ENCODE measurements at places on chromosomes 13 and 19. TPM values are rescaled to one million over a fixed set of nuclear protein-coding genes. Genes with fewer than 3 reads are reported as not detected.

- DNase-seq, result no peak
- H3K27ac ChIP-seq, result no peak overlapping the region
- H3K4me1 ChIP-seq, result peaks cover 14% of the 10 kb centered on the region
- no peak overlapping the region for H3K4me3 ChIP-seq
Observed at GRCh38 chr19:55454787-55455243, 6.6 kb downstream of the ISOC2 start.

- no peak for DNase-seq
- H3K36me3 ChIP-seq, result no peaks in the 10 kb centered on the region
- no peak within 1 kb of the TSS for H3K27ac ChIP-seq
- no peak within 1 kb of the TSS for H3K4me3 ChIP-seq
- no peaks in the 10 kb centered on the region for H3K4me1 ChIP-seq
Observed at GRCh38 chr19:35666251-35666913, at the start of gene UPK1A. UPK1A (plus strand) TSS chr19:35666517; CDS start chr19:35666813, 296 bp downstream.

Gene ZSCAN4
- polyA plus RNA-seq, result not detected

- no peak within 1 kb of the TSS for H3K27ac ChIP-seq
- peaks cover 1% of the 10 kb centered on the region for H3K4me1 ChIP-seq
- no peaks in the 10 kb centered on the region for H3K27me3 ChIP-seq
- H3K4me3 ChIP-seq, result no peak within 1 kb of the TSS
- no peak for DNase-seq
Observed at GRCh38 chr19:45245334-45245787, at the start of gene EXOC3L2. EXOC3L2 (minus strand) TSS chr19:45245407; CDS start chr19:45239045, 6,362 bp downstream.

- H3K4me1 ChIP-seq, result peaks cover 38% of the 10 kb centered on the region
- H3K36me3 ChIP-seq, result no peaks in the 10 kb centered on the region
- H3K4me3 ChIP-seq, result peak overlapping the region; percentile 45
- H3K27ac ChIP-seq, result peak overlapping the region; percentile 96
- no peak for DNase-seq
- no peaks in the 10 kb centered on the region for H3K27me3 ChIP-seq
Observed at GRCh38 chr19:18292462-18292809, 11.0 kb upstream of the JUND start.

DNA sequence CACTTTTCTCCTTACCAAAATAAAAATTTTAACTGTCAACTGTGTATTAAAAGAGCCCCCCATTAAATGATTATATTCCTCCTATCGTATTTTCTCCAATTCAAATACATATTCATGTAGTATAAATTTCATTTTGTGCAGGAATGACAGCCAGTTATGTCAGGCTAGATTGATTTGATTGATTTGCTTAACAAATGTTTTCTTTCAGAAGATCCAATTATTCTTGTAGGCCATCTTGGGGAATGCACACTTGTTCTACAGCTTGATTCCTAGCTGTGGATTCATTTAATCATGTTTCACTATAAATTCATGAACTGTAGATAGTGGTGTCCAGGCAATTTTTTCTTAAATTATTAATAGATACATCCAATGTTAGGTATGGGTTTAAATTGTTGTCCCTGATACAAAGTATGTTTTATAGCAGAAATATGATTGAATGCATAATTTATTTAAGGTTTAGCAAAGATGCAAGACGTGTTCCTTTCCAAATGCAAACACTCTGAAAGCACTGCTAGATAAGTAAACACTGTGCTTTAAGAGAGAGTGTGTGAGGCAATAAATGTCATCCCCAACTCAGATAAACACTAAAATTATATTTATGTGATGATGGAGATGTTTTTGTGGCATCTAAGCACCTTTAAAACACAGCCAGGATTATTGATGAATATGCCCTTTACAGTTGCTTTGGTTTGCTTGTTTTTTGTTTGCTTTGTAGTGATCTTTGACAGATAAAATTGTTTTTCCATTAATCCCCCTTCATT, 531.1 kb downstream of the DCT start:
- no peak for DNase-seq
- no peak overlapping the region for H3K27ac ChIP-seq
- H3K36me3 ChIP-seq, result no peaks in the 10 kb centered on the region
- peaks cover 9% of the 10 kb centered on the region for H3K4me1 ChIP-seq
- H3K27me3 ChIP-seq, result no peaks in the 10 kb centered on the region
- H3K4me3 ChIP-seq, result no peak overlapping the region

DNA sequence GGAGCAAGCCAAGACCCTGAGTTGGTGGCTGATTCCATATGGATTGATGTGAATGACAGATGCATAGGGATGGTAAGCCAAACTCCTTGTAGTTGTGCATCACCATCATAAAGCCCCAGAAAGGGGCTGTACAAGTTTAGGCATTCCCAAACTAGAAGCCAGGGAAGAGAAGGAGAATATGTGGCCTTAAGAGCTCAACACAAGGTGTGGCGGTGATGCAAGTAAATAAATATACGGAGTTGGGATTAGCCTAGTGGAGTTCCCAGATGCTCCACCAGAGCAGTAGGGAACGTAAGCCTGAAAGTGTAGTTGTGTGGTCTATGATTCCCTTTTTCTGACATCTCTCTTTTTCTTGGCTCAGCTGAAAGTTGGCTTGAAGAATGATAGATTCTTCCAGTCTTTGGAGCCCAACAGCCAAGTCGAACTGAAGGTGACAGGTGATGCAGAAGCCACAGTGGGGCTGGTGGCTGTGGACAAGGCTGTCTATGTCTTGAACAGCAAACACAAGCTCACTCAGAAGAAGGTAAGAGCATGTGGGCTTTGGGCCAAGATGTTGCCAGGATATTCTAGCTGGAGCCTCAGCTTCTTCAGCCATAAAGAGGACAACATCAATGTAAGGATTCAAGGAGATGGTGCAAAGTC, 30.1 kb downstream of the RDH8 start:
- no peaks in the 10 kb centered on the region for H3K27me3 ChIP-seq
- no peak for DNase-seq
- no peaks in the 10 kb centered on the region for H3K4me1 ChIP-seq
- no peak overlapping the region for H3K4me3 ChIP-seq
- no peaks in the 10 kb centered on the region for H3K36me3 ChIP-seq

DNA sequence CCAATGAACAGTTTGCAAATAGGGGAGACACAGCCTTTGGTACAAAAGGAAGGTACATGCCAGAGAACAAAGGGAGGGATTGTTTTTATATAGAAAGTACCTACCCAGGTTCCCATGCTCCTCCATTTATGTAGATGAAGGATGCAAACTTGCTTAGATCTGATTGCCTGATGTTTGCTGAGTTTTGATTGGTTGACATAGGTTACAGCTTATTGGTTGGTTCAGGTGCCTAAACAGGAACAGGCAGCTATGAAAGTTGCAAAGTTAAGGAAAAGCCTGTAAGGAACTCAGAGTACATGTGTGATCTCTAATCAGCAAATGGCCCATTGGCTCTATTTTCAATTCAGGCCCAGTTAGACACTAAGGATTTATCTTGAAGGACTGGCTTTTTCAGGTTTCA, 6.5 kb upstream of the NAA16 start:
- H3K36me3 ChIP-seq, result no peaks in the 10 kb centered on the region
- H3K27me3 ChIP-seq, result no peaks in the 10 kb centered on the region
- no peak overlapping the region for H3K27ac ChIP-seq
- no peak for DNase-seq
- H3K4me1 ChIP-seq, result no peaks in the 10 kb centered on the region
- no peak overlapping the region for H3K4me3 ChIP-seq

DNA sequence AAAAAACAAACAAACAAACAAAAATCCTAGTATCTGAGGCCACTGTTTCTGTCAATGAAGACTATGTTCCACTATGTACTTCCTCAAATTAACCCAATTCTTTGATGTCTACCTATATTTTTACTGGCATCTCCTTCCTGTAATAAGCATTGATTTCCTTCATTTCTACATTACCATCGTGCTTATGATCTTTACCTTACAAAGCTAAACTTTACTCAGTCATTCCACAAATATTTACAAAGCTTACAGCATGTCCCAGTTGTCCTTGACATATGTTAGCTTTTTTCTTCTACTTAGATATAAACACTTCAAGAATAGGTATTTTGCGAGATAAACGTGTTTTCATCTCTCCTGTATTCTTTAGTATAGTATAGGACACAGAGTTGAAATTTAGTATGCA, 1090.9 kb downstream of the PCDH9 start:
- no peak overlapping the region for H3K4me3 ChIP-seq
- DNase-seq, result no peak
- H3K4me1 ChIP-seq, result peaks cover 14% of the 10 kb centered on the region
- no peaks in the 10 kb centered on the region for H3K36me3 ChIP-seq
- H3K27ac ChIP-seq, result no peak overlapping the region
- no peaks in the 10 kb centered on the region for H3K27me3 ChIP-seq

DNA sequence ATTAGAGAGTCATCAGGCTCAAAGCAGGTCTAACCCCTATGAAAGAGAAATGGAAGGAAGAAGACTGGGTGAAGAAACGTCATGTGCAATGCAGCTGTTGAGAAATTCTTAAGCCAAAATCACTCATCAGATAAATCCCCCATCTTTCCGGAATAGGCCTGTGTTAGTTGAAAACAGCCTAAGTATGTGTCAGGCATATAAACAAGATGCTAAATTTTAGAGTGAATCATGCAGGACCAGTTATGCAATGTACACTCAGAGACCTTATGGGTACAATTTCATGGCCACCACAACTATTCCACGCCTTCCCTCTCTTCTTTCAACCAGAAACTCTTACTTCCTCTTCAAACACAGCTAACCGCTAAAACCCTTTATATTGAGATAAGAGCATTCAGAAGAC, 717.7 kb upstream of the ATXN8OS start:
- no peak overlapping the region for H3K4me3 ChIP-seq
- H3K4me1 ChIP-seq, result no peaks in the 10 kb centered on the region
- H3K27ac ChIP-seq, result peak overlapping the region; percentile 35

DNA sequence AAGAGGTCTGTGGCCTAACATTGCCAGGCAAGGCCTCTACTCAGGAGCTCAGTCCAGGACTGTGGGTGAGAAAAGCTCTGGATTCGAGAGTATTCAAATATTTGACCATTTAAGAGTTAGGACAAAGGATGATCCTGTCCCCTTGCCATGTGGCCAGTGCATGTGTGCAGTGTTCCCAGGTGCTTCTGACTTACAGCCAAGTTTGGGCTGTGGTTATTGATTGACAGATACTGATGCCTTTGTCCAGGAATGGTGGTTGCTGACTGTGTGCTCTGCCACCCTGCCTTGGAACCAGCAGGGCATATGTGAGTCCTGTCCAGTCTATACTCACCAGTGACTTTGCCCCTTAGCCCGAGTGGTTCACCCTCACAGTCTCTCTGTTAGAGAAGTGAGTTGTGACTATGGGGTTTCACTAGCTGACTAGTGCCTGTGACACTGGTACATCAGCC, 51.9 kb downstream of the GARRE1 start:
- H3K4me1 ChIP-seq, result no peaks in the 10 kb centered on the region
- no peak for DNase-seq
- H3K27ac ChIP-seq, result no peak overlapping the region
- no peak overlapping the region for H3K4me3 ChIP-seq

Gene DKKL1
- 4.0 TPM for polyA plus RNA-seq

Gene FUT3
- polyA plus RNA-seq, result not detected

DNA sequence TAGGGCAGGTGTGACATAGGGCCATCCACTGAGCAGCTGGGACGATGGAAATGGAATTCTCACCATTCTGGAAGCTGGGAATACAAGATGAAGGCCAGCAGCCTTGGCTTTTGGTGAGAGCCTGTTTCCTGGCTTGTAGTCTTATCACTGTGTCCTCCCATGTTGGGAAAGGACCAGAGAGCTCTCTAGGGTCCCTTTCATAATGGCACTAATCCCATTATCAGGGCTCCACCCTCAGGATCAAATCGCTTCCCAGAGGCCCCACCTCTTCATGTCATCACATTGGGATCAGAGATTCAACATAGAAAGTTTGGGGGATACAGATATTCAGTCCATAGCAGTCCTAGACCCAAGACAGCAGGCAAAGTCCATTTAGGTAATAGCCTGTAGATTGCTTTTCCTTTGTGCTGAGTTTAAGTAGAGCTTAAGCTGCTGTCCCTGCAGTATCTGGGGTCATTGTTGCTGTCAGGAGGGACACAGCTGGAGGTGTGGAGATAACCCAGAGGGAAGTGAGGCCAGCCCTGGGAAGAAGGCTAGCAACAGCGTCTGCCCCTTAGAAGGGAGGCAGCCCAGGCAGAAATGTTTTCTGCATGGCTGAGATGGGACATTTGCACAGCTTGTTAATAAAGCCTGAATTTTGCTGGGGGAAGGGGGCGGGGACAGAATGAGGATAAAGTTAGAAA, 136.5 kb upstream of the GPR12 start:
- H3K4me3 ChIP-seq, result no peak overlapping the region
- H3K27me3 ChIP-seq, result peaks cover 9% of the 10 kb centered on the region
- DNase-seq, result no peak
- H3K4me1 ChIP-seq, result no peaks in the 10 kb centered on the region

DNA sequence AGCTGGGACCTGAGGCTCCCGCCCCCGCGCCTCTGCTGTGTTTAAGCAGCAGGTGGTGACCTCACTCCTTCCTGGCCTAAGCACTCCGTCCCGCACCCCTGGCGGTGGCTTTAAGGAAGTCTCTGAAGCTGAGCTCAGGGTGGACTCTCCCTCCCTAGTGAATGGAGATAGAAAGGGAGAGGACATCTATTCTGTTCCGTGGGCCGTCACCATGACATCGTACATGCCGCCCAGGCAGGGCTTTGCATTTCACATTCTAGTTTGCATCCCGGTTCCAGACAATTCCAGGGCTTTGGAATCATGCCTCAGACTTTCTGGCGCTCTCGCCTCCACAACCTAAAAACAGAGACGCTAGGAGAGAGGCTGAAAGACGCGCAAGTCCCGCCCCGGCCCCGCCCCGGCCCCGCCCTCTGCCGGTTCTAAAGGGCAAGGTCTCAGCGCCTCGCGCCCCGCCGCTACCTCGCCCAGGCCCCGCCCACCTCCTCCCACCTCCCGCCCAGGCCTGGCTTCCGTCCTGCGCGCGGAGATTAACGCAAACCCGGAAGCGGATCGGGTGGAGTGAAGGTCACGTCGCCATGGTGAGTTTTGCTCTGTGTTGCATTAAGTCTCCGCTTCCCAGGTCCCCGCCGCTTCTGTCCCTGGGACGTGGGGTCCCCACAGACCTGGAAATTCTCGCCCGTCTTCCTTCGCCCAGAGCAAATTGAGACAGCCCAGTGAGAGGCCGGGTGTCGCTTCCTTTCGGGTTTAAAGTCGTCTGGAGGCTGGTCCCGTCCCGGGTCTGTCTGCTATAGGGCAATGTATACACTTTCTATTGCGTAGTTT, at the start of gene ZNF808:
Gene ZNF808 (plus strand): TSS at position 535 of the 822 bp plus-strand sequence. CDS start 15,617 bp downstream, outside the sequence.
- peak within 1 kb of the TSS; percentile 98 for H3K27ac ChIP-seq
- peaks cover 15% of the 10 kb centered on the region for H3K4me1 ChIP-seq
- H3K27me3 ChIP-seq, result no peaks in the 10 kb centered on the region

GRCh38 chr19:492091-492531, 4.2 kb upstream of the MADCAM1 start:
- peaks cover 12% of the 10 kb centered on the region for H3K4me1 ChIP-seq
- no peaks in the 10 kb centered on the region for H3K36me3 ChIP-seq
- H3K27ac ChIP-seq, result no peak overlapping the region
- no peak overlapping the region for H3K4me3 ChIP-seq
- peak; percentile 33 for DNase-seq

DNA sequence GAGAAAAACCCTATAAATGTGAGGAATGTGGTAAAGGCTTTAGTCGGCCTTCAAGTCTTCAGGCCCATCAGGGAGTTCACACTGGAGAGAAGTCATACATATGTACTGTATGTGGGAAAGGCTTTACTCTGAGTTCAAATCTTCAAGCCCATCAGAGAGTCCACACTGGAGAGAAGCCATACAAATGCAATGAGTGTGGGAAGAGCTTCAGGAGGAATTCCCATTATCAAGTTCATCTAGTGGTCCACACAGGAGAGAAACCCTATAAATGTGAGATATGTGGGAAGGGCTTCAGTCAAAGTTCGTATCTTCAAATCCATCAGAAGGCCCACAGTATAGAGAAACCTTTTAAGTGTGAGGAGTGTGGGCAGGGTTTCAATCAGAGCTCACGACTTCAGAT, 11.7 kb downstream of the ZNF226 start:
- no peak for DNase-seq
- no peak overlapping the region for H3K4me3 ChIP-seq
- H3K36me3 ChIP-seq, result peaks cover 44% of the 10 kb centered on the region
- no peaks in the 10 kb centered on the region for H3K4me1 ChIP-seq
- H3K27me3 ChIP-seq, result no peaks in the 10 kb centered on the region

- H3K36me3 ChIP-seq, result peaks cover 3% of the 10 kb centered on the region
- no peak for DNase-seq
Observed at GRCh38 chr19:57706346-57706745, 2.7 kb downstream of the ZNF154 start.

Data from hepatocyte (in vitro differentiated cells).